ENCODE measurements at places on chromosomes 11 and 22.

DNA sequence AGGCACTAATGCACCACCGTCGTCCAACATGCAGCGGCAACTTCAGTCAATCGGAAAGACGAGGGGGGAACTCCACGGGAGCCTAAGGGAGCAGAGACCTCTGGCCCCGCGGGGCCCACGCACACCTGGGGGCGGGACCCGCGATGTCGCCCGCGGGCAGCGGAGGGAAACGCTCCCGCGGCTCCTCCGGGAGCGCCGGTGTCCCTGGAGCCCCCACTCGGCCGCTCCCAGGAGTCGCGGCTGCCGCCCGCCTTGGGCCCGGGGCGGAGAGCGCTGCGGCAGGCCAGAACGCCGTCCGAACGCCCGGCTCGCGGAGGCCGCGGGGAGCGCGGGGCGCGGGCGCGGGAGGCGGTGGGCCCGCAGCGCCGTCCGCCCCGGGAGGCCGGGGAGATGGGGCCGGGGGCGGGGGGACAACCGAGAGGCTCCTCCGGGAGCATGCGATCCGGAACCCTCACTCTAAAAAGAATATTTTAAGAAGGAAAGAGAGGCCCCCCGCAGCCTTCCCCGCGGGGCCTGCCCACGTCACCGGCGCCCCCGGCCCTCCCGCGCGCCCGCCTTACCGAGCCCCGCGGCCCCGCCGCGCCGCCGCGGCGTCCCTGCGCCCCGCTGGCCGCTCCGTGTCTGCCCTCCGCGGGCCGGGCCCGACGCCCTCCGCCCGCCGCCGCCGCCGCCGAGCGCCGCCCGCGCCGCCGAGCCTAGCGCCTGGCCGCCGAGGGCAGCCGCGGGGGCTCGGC is 86.6 kb upstream of the ARHGAP32 start:
- DNase-seq: no peak

GRCh38 chr11:123062892-123063825 is 1.2 kb upstream of the HSPA8 start:
- DNase-seq: peak; percentile 55

DNA sequence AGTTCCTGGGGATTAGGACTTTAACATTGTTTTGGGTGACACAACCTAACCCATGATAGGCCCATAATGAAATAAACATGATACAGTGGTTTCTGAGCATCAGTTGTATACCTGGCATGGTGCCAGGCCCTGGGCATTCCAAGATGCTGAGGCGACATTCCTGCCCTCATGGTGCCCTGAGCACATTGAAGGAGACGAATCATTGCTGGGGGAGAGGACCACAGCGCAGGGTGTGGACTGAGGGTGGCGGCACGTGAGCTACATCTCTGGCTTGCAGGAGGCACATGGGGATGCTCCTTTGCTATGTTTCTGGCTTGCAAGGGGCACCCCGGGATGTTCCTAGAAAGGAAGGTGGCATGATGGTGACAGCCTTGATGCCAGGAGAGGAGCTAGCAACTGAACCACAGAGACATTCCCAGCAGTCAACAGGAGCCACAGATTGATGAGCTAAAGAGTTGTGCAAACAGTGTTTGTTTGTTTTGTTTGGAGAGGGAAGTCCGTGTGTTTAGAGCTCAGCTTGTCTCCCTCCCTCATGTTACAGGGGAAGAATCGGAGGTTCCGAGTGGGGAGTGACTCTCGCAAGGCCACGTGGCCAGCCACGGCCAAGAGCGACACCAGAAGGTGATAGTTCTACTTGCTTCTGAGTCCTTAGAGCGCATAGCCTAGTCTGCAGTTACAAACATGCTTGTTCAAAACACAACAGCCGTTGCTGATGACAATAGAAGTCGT is 106.4 kb downstream of the MIAT start:
- DNase-seq: no peak

DNA sequence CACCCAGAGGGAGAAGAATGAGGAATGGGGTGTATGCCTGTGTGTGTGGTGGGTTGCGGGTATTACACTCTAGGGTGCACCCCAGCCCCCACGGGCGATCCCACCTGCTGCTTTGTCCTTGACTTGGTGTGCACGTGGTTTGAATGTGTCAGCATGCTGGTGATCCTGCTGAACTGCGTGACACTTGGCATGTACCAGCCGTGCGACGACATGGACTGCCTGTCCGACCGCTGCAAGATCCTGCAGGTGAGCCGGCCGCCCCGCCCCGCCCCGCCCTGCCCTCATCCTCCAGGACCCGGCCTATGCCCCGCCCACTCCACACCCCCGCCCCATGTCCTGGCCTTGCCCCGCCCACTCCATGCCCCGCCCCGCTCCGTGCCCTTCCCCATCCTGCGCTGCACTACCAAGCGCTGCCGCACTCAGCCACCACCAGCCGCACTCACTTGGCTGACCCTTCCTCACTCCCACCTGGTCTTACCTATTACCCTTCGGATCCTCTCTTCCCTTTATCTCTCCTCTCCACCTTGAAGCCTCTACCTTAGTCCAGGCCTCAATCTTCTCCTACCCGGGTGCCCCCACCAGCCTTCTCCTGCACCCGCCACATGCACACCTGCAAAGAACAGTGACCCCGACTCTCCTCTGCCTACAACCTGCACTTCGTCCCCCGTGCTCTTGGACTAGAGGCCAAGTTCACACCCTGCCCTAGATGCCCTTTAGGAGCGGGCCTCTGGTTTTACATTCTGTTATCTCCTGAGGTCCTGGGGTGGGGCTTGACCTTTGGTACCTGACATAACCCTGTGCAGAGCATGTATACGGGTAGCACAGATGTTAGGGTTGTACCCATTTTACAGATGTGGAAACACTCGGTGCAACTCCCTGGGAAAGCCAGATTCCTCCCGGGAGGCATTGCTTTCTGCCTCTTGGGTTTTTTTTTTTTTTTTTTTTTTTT is 27.7 kb downstream of the CACNA1I start:
- peak; percentile 74 for DNase-seq

DNA sequence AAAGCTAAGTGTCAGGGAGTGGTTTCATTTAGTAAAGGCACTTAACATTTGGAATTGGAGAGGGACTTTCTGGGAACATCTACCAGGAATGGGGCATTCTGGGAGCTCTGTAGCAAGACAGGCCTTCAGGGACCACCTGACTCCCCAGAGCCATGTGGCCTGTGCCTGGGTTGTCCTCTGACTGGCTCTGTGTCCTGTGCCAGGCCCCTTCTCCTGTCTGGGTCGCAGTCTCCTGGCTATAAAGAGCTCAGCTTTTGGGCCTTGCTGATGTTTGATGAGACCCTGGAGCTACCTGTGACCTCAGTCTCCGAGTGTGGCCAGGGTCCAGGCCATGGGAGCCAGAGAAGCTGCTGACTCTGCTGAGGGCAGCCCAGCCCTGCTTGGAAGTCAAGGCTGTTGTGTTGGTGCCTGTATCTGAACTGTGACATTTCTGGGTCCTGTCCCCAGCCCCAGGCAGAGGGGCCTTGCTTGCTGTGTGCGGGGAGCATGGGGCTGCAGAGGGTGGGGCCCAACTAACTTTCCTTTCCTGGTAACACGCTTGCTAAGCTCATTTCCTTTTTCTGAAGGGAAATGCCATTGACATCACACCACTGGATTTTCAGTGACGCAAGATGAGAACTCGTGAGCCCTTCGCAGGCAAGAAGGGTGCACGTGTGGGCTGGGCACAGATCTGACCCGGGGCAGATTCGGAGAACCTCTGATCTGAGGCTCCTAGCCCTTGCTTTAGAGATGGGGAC is 41.3 kb downstream of the LRRC32 start:
- peak; percentile 88 for DNase-seq

GRCh38 chr11:2451916-2452315 is 7.1 kb downstream of the KCNQ1 start:
- no peak for DNase-seq

Data from CD4-positive, alpha-beta T cell treated with Interleukin-15 for 1 hour (primary cell).